ENCODE measurements at places on chromosomes 7 and 10.

- DNase-seq = peak; percentile 63
These were observed 43.6 kb upstream of the KLF6 start for GRCh38 chr10:3828404-3829155.

- DNase-seq = no peak
These were observed 95.3 kb upstream of the PTPRZ1 start for GRCh38 chr7:121777672-121778071.

GRCh38 chr10:98242823-98243222 lies 25.2 kb downstream of the LOXL4 start:
- DNase-seq = peak; percentile 6

GRCh38 chr10:119769886-119770285 lies 44.0 kb downstream of the INPP5F start:
- DNase-seq = peak; percentile 91

DNA sequence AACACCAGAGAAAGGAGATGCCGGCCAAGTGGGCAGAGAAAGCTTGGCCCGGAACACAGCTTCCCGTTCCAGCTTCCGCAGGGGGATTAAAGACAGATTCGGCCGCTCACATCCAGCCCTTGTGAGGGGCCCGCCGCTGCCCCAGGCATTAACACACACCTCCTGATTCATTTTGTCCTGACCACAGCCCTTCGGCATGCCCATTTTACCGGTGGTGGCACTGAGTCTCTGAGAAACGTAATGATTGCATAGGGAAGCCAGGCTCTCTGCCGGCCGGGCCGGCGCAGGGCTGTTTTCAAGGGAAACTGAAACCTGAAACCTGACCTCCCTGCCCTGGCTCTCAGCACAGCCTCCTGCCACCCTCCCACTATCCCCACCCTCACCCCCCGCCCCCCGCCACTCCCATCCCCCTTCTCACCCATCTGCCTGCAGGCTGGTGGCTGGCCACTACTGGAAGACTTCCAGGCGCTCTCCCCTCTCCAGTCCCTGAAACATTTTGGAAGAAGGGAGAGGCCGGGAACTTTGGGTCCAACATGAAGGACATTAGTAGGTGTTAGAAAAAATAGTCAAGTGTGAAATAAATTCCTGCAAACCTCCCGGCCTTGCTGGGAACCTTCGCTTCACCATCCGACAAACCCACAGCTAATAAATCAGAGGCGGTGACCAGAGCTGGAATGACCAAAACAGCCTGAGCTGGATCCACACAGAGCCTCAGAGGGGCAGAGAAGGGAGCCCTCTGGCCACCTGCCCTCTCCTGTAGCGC lies 83.5 kb upstream of the CUX1 start:
- no peak for DNase-seq

GRCh38 chr10:62442894-62443669 lies 68.9 kb downstream of the ZNF365 start:
- DNase-seq = no peak

- no peak for DNase-seq
These were observed 65.7 kb downstream of the PWWP2B start for GRCh38 chr10:132462463-132463332.

GRCh38 chr7:49099587-49100326 lies 175.4 kb downstream of the CDC14C start:
- no peak for DNase-seq

- DNase-seq = no peak
These were observed 32.8 kb upstream of the VIPR2 start for GRCh38 chr7:159177284-159177953.

DNA sequence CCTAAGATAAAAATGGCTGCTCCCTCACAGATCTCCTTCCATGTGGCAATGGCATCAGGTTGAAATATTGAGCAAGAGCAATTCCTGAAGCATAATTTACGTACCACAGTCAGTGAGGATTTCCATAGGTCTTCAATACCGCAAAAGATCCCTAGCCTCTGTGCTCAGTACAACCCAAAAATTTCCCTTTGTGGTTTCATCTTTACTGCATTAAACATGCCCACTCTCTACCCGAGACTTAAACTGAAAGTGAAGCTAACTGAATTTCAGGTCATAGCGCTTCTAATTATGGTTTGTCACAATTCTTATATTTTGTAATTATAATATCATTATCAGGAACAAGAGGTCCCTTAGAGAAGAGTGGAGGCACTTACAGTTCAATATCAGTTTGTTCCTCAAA lies 1071.1 kb downstream of the XPNPEP1 start:
- no peak for DNase-seq

DNA sequence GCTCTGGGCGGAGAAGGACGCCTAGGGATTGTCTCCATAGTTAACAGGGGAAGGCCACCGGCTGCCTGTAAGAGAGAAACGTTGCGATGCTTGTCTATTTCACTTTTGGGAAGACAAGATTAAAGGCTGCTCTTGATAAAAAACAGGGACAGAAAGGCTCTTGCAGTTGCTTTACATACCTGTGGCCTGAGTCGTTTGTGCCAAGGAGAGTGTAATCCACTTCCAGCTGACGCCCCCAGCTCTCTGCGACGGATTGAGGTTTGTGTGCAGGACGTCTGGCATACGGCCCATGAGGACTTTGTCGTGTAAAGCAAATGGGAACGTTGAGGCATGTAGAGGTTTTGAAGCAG lies 1.1 kb downstream of the MAP3K8 start:
- no peak for DNase-seq

DNA sequence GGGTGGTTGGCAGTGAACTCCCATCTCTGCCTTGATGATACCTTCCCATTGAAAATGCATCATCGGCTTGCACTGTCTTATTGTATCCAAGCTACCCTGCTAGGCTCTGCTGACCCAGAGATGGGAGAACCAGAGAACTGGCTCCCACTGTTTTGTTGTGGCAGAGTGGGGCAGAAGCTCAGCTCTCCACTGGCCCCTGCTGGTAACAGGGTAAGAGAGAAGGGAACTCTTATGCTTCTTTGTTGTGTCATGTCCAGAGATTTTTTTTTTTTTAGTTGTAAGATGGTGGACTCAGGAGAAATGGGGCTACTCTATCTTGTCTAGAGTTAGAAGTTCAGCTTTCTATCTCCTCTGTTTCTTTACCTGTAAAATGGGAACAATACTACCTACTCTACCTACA lies 100.5 kb upstream of the SDK1 start:
- peak; percentile 18 for DNase-seq

GRCh38 chr7:93117327-93117726 lies 452 bp downstream of the SAMD9 start:
- DNase-seq = no peak

- no peak for DNase-seq
These were observed 487.4 kb downstream of the TNS3 start for GRCh38 chr7:47094462-47094861.

- peak; percentile 36 for DNase-seq
These were observed 8.8 kb upstream of the ZC3HAV1 start for GRCh38 chr7:139118234-139118804.

DNA sequence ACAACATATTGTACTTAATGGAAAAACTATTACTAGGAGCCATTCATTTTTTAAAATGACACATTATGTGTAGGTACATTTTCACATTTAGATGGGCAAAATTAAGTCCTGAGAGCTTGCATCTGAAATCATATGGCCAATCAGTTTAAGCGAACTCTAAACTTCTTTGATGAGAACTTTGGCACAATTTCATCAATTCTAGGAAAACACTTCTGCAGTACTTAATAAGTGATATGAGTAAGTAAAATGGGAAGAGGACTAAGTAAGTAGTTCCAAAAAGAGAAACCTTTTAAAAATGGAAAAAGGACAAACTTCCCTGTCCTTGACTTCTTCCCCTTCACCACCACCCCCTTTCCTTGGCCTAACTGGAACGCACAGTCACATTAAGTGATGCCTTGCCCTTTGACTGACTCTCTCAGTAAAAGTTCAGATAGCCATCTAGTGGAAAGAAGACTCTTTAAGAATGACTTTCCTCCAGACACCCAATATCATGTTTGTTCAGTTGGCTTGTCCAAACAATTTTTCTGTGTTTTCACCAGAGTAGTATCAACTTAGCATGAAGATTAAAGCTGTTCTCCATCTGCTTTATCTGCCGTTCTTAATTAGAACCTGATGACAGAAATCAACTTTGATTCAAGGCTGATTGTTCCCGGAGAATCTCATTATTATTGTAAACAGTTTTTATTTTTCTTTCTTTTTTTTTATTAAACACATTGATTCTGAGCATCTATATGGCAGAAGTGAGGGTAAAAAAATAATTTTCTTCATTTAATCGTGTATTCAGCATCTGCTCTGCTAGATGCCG lies 45.1 kb downstream of the CNNM2 start:
- DNase-seq = no peak

DNA sequence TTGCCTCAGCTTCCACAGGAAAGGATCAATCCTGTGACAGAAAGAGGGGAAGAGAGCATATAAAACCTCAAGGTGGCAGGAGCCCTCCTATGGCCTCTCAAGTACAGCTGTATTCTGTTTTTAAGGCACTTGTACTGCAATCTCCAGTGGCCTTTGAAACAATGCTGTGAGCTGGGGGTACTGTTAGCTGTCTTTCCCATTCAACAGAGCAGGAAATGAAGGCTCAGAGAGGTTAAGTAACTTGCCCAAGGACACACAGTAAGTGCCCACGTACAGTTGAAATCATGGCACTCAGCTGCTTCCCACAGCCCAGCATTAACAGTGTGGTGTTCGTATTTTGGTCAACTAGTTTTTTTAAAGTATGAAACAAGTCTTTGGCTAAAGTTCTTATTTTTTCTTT lies 34.0 kb downstream of the DUSP5 start:
- DNase-seq = peak; percentile 9

- no peak for DNase-seq
These were observed 53.7 kb downstream of the KCNH2 start for GRCh38 chr7:150924369-150924781.

GRCh38 chr10:44752451-44753441 lies 158.4 kb upstream of the TMEM72 start:
- no peak for DNase-seq

GRCh38 chr10:51288511-51288910 lies 214.2 kb downstream of the PRKG1 start:
- DNase-seq = no peak

DNA sequence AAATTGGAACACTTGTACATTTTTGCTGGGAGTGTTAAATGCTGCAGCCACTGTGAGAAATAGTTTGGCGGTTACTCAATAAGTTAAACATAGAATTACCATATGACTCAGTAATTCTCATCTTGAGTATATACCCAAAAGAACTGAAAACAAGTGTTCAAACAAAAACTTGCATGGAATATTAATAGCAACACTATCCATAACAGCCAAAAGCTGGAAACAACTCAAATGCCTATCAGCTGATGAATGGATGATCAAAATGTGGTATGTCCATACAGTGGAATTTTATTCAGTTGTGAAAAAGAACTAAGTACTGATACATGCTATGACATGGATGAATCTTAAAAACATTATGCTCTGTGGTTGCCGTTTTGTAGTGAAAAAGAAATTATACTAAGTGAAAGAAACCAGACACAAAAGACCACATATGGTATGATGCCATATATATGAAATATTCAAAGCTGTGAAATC lies 63.0 kb upstream of the SP4 start:
- DNase-seq = no peak

DNA sequence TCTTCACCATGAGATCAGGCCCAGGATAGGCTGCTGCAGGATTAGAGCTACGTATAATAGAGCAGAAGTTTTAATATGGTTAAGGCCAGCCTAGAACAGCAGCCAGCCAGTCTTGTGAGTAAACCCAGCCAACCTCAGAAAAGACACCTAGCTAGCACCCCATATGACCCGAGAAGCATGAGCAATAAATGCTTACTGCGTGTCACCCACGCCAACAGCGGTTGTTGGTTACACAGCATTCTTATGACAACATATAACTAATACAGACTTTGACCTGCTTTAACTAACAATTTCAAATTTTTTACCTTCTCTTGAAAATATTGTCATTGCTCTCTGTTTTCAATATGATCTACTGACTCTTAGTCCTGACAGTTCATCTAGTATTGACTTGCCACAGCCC lies 105.7 kb downstream of the HBP1 start:
- no peak for DNase-seq

DNA sequence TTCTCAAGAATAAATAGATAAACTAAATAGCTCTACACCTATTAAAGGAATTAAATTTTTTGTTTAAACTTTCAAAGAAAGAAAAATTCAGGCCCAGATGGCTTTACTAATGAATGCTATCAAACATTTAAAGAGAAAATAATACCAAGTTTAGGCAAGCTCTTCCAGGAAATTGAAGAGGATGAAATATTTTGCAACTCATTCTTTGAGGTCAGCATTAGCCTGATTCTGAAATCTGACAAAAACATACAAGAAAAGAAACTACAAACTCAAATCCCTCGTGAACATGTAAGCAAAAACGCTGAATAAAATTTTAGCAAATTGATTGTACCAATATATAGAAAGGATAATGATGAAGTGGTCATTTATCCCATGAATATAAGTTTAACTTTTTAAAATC lies 93.4 kb downstream of the RTKN2 start:
- no peak for DNase-seq

- DNase-seq = no peak
These were observed 61.2 kb upstream of the NPVF start for GRCh38 chr7:25289518-25289917.

DNA sequence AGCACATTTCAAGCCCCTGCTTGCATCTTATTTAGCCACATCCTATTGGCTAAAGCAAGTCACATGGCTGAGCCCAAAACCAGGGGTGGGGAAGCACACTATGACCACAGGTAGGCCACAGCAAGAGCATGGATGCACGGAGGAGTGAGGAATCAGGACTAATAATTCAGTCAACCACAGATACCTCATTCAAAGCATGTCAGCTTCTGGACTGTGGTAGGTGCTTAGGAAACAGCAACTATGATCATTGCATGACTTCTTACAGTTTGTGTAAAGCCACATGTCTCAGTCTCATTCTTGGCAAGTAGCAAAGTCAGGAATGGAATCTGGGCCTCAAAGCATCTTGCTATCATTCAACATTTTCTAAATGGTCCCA lies 79.0 kb upstream of the EMX2 start:
- DNase-seq = no peak

- peak; percentile 24 for DNase-seq
These were observed 21.8 kb downstream of the AKR1E2 start for GRCh38 chr10:4847561-4848355.

DNA sequence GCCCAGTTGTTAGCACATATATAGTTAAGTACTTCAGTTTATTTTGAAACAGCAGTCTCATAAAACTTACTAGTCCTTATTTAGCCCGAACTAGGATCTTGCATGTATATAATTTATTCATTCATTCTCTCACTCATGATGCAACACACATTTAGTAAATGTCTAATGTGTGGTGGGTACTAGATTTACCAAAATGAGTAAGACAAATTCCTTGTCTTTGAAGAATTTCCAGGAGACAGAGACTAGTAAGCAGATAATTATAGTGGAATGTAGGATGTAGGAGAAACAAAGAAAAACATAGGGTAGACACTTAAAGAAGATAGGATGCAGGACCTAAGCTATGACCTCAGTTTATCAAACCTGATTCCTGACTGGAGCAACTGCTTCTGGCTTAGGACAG lies 120.2 kb upstream of the AMPH start:
- DNase-seq = no peak

- DNase-seq = no peak
These were observed 22.1 kb upstream of the STEAP4 start for GRCh38 chr7:88328787-88329186.

DNA sequence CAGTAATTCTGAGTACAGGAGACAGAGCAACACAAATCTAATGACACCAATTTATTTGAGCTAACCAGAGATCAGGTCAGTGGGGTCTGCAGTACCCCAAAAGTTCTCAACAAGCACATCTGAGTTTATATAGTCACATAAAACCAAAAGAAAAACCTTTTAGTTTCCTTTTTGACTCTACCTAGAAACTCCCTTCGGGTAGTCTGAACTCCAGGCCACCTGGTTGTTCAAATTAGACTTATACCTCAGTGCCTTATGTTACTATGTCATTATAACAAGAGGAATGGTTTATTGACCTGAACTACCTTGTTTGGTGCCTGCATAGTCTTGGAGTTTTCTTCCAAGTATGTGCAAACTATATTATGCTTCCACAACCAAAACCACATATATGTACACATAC lies 14.6 kb downstream of the ZCWPW1 start:
- no peak for DNase-seq

All from kidney capillary endothelial cell (primary cell).